CMK (cell line): ENCODE measurements at places on chromosomes 11 and 22.

DNA sequence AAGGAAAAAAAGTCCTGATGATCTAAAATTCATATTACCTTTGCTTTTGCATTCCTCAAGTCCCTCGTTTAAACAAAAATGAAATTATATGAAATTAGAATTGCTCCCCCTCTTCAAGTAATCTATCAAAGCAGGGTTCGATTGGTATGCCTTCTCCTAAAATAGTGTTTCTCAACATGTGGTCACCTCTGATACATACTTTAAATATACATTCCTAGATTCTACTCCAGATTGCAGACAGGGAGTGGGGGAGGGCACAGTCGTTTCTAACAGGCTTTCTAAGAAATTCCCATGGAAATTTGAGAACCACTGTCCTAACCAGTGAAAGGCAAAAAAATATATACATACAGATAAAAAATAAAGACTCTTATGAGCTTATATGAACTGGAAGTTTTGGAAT, 22.6 kb upstream of the IRAG1 start:
- no peak for DNase-seq

GRCh38 chr11:57546869-57547475, 9.6 kb downstream of the SMTNL1 start:
- no peak for DNase-seq

GRCh38 chr11:83726316-83726715, 440.1 kb upstream of the CCDC90B start:
- DNase-seq = no peak

DNA sequence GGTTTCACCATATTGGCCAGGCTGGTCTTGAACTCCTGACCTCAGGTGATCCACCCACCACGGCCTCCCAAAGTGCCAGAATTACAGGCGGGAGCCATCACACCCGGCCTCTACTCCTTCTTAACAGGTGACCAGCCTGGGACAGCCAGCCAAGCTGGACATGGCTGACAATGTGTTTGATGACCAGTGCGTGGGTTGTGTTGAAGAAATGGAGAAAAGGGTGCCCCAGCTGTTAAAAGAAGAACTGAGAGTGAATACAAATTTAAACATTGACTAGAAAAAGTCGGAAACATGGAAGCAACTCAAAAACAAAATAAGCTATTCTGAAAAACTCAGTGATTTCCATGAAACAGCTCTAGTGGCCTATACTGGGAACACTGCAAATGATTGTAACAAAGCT, 86.5 kb upstream of the CLPB start:
- DNase-seq = no peak

DNA sequence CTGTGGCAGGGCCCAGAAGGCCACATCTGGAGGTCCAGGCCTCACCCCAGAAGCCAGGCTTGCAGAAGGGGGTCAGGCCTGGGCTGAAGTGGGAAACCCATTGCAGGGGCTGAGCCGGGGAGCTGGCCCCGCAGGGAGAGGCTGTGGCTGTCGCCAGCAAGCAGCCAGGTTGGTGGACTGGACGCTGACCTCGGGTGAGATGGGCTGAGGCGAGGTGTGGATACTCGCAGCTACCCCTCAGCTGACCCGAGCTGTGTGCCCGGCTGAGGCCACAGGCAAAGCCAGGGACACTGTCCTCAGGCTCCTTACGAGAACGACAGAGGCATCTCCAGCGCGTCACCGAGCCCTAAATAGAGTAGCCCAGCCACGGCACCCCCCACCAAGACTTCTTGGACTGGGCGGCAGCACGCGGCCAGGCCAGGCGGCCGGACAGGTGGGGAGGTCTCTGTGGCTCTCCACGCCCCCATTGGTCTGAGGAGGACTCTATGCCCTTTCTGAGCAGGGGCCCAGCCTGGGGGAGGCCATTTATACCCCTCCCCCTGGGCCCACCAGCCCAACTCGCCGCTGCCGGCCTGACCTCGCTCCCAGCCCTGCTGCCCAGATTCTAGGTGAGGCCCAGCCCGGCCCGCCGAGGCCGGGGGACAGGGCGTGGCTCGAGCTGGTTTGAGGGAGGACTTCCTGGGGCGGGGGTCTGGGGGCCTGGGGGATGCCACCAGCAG, at the start of gene TNNI2:
Gene TNNI2, plus strand, starts transcription at position 556 of the 719 bp plus-strand sequence. CDS start 716 bp downstream, outside the sequence.
- DNase-seq = no peak

DNA sequence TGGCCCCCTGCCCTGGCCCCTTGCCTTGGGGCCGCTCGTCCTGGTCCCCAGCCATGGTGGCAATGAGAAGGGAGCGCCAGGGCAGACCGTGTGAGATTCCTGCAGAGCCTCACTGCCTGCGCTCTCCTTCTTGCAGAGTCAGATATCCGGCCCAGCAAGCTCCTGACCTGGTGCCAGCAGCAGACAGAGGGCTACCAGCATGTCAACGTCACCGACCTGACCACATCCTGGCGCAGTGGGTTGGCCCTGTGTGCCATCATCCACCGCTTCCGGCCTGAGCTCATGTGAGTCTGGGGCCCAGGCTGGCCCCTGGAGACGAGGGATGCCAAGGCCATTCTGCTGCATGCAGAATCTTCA, 114.1 kb downstream of the MICAL2 start:
- DNase-seq = peak; percentile 96

DNA sequence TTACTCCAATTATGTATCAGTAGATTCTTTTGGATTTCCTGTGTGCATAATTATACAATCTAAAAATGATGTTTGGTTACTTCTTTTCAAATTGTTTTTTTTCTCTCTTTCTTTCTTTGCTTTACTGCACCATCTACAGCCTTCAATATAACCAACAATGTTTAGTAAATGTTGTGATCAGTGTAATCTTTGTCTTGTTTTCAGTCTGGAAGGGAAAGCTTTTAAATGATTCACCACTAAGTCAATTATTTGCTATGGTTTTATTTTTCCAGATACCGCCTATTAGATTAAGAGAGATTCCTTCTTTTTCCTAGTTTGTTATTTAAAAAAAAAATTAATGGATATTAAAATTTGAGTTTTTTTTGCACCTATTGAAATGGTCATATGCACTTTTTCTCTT, 29.8 kb upstream of the ABTB2 start:
- DNase-seq = no peak

DNA sequence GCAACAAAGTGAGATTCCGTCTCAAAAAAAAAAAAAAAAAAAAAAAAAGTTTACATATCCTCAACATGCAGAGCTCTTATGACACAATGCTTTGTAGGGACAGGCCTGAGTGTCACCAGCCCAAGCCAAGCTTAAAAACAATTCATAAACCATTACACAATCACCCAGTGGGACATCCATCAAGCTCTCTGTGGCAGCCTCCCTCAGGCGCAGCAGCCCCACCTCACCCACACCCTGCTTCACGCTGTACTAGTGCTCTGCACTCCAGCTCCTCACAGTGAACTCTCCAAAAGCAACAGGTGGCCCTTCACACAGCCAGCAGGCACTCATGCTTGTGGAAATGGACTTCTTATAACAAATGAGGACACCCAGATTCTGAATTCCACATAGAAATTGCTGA, 3.5 kb upstream of the FOXRED2 start:
- no peak for DNase-seq

- DNase-seq = no peak
Measured at GRCh38 chr22:17842386-17842785, 68.1 kb upstream of the BID start.

DNA sequence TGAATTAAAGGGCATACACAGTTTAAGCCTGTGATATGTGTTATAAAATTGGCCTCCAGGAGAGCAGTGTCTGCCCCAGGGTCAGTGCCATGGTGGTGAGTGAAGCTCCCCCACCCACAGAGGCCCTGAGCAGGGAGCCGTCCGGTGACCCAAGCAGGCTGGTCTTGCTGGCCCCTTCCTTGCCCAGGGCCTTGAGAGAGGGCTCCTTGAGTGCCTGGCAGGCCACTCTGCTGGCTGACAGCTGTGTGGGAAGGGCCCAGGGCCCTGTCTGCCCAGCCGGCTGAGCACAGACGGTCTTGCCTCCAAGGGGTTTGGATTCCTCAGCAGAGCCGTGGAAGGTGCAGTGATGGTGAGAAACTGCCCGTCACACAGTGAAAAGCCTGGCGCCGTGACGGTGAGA, 25.9 kb downstream of the PTDSS2 start:
- DNase-seq = no peak

DNA sequence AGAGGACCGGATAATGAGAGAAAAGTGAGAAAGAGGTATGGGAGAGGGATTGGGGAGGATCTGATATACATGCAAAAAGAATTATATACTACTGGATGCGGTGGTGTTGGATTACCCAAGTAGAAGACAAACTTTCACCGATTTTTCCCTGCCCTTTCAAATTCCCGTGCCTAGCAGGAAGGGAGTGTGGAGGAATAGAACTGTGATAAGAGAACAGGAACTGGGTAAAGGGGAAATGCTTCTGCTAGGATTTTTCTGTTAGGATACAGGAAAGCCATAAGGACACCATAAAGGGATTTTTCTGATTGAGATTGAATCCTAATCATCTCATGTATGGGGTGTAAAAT, 480 bp upstream of the MTMR2 start:
- no peak for DNase-seq

DNA sequence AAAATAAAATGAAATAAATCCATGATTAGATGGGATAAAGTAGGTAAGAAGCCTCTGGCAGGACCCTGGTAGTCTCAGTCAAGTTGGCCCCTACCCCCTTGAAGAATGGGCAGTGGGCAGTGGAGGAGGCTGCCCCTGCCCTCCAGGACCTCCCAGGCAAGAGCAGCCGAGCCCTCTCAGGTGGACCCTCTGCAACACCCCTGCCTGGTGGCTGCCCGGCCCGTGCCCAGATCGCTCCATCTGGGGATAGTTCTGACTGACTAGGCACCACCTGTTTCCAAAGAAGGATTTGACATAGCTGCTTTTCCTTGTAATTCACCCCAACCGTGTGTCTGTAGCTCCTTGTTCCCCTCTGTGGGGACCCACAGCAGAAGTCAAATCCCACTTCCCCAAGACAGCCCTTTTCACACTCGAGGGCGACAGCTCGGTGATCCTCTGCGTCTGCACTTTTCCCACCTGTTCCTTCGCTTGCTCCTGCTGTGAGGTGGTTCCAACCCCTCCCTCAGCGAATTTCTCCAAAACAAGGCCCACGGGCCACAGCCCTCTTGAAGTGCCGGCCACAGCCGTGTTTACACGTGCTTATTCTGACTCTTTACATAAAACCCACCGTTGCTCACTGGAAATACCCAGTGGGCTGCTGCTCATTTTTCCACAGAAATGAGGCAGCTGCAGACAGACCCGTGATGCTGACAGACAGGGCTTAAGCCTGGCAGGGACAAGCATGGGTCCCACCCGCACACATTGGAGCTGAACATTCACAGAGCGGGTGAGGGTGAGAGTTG, 5.5 kb upstream of the TMPRSS13 start:
- no peak for DNase-seq

GRCh38 chr11:67262731-67263675, 3.3 kb upstream of the GRK2 start:
- peak; percentile 97 for DNase-seq

DNA sequence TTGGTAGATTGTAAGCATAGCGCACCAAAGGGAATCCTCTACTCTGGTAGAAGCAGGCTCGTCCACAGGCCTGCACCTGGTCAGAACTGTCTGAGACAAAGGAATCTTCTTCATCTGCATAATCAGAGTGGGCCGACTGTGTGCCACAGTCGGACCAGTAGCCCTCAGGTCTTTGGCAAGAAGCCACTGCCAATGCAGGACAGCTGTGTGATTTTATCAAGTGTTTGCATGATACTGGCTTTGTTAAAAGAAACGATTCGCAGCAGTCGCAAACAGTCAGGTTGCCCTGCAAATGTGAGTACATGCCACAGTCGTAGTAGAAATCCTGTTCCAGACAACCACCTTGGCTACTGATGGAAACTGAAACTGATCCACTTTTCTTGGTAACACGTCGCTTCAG, 4.9 kb upstream of the CCDC34 start:
- DNase-seq = no peak

DNA sequence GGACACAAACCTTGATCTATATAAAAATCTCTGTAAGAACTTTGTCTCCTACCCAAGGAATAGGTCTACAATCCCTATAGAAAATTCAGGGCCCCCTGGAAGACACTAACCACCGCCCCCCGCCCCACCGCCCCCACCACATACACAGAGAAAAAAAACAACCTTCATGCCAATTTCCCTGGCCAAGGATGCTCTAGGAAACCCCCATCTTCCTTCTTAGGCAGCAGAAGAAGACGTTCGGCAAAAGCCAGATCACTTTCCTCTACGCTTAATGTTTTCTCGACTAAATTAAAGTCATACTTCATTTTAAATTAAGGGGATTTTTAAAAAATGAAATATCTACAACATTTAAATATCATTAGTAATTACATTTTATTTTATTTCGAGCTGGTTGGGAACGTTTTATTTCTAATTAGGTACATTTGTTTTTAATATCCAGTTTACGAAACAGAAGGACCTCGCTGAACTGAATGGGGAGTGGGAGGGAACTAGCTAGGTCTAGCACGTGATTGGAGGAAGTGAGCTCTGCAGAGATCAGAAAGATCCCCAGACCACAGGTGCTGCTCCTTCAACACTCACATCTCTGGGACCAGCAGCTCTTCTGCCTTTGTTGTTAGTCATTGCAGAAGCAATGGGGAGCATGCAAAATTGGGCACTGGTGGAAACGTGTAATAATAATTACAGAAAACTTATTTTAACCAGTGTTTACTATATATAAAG, 472.3 kb downstream of the MN1 start:
- no peak for DNase-seq

GRCh38 chr22:45832959-45833580, 143.9 kb downstream of the WNT7B start:
- no peak for DNase-seq
